ENCODE measurements at places on chromosomes 3 and 15.

GRCh38 chr3:101849714-101850245 is 466 bp downstream of the NFKBIZ start:
- peak; percentile 61 for DNase-seq

DNA sequence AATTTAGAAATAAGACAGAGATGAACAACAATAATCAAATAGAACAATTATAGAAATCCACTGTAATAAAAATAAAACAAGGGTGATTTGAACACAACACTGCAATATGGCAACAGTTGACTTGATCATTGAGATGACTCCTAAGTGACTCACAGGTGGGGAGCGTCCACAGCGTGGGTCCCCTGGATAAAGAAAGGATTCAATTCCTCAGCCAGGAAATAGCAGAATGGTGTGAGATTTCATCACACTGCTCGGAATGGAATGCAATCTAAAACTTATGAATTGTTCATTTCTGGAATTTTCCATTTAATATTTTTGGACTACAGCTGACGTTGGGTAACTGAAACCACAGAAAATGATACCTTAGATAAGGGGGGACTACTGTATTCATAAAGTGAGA is 82.0 kb downstream of the CNTN3 start:
- no peak for DNase-seq

DNA sequence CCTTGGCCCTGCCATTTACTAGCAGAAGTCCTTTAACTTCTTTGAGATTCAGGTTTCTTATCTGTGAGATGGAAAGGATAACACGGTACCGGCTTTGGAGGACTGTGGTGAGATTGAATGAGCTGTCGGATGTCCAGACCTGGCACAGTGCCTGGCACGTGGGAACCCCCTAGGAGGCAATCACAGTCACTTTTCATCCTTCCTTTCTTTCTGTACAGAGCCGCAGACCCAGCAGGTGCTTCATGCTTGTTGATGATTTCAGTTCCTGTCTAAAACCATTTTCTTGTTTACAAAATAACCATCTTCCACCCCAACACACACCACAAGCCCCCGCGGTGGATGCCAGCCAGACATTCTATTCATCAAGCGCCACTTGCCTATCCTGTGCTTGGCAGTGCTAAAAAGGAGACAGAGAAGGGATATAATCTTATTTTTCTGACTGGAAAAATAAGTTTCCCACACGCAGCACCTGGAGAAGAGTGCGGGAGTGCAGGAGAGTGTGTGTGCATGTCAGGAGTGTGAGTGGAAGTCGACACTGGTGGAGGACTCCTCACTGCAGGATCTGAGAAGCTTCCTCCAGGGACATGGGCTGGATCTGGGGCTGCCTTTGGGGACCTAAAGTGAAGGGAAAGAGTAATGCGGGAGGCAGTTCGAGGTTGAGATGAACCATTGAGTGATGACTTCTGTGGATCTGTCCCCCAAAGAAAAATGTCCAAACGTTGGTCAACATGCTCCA is 85.7 kb downstream of the ST6GAL1 start:
- no peak for DNase-seq

GRCh38 chr3:156316076-156316475 is 195.7 kb downstream of the KCNAB1 start:
- DNase-seq, result no peak

GRCh38 chr15:100651253-100651652 is 48.9 kb downstream of the ASB7 start:
- no peak for DNase-seq

GRCh38 chr3:128804017-128804810 is 75.2 kb upstream of the ACAD9 start:
- peak; percentile 55 for DNase-seq

Data from activated naive CD4-positive, alpha-beta T cell treated with Interleukin-2 at 50 U/mL for 16 hours (primary cell).